KBM-7 (cell line): ENCODE measurements at places on chromosomes 2 and 18.
A peak's percentile ranks its signal among the peaks of the same experiment; 100 is the strongest.

DNA sequence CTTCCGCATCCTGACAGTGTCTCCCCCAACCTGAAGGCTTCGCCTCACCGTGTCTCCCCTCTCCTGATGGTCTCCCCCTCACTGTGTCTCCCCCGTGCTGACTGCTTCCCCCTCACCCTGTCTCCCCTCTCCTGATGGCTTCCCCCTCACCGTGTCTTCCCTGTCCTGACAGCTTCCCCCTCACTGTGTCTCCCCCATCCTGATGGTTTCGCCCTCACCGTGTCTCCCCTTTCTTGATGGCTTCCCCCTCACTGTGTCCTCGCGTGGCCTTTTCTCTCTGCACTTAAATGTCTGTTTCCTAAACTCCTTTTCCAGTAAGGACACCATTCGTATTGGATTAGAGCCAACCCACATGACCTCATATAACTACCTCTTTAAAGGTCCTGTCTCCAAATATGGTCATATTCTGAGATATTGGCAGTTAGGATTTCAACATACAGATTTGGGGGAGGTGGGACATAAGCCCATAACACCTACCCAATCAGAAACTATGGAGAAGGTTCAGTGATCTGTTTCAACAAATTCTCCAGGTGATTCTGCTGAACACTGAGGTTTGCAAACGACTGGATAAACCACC is 47.9 kb upstream of the RAB27B start:
- DNase-seq = peak; percentile 11

DNA sequence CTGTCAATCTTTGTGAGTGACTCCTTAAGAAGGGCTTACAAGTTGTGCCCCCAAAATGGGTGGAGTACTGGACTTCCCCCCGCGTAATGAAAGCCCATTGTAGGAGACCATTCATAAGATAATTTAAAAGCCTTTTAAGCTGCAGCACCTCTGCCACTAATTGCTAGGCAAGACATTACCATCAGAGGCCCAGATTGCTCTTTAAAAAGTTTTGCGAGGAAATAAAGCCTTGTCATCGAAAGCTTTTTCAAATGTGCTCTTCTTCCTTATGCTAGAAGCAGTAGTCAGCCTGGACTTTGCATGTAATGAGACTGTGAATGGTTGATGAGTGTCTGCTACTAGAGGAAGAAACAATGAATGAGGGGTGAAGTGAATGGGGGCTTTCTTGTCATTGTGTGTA is 345.3 kb upstream of the CDH2 start:
- no peak for DNase-seq

- no peak for DNase-seq
Measured at GRCh38 chr2:106570316-106570715, 83.2 kb downstream of the CD8B2 start.

DNA sequence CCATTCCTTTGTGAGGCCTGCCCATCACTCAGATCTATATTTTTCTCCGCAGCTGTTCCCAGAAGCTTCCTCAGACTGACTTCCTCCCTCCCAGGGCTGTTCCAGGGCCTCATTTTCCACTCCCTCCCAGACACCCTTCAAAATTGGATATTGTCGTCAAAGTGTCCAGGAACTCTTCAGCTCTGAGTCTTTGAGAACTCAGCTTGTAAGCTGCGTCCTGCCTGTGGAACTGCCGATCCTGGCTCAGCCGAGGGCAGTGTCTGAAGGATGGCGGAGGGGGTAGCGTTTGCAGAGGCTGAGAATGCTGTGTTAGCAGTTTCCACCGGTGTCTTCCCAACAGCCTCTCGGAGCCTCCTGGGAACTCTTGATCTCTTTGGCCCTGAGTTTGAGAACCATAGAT is 27.1 kb downstream of the NCK2 start:
- DNase-seq = no peak

GRCh38 chr2:219086196-219086595 is 25.5 kb upstream of the IHH start:
- DNase-seq = no peak
